Kidney tubule cell (primary cell): ENCODE measurements at places on chromosomes 6 and 20.
A peak's percentile ranks its signal among the peaks of the same experiment; 100 is the strongest.

- no peak for DNase-seq
Observed at GRCh38 chr20:48800177-48800576, 27.6 kb downstream of the PREX1 start.

DNA sequence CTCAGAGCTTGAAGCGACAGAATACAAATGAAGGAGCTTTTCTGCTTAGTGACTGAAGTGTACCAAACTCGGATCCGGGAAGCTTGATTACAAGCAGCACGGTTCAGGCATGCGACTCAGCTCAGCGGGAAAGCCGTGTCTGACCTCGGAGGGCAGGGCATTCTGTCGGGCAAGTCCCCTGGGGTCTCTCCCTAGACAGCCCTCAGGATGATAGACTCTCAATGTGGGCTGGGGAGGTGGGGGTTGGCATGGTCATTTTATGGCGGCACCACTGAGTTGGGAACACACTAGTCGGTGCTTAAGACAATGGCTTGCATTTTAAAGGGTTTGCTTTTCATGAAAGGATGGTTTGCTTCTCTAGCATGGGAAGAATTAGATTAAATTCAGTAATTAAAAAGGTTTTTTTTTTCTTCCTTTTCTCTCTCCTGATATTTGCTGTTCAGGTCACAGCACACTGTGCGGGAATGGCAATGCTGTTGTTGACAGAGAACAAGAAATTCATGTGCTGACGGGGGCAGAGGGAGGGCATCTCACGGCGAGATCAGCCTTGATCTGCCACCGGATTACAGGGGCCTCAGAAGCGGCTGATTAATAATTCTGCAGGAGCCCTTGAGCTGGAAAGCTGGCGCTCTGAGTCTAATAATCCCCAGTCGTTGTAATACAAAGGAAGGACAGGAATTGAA lies 80.7 kb upstream of the TRAF3IP2 start:
- no peak for DNase-seq

GRCh38 chr6:82072751-82073150 lies 174.8 kb downstream of the IBTK start:
- DNase-seq: peak; percentile 90

GRCh38 chr20:35820715-35821114 lies 48.9 kb downstream of the PHF20 start:
- peak; percentile 53 for DNase-seq

DNA sequence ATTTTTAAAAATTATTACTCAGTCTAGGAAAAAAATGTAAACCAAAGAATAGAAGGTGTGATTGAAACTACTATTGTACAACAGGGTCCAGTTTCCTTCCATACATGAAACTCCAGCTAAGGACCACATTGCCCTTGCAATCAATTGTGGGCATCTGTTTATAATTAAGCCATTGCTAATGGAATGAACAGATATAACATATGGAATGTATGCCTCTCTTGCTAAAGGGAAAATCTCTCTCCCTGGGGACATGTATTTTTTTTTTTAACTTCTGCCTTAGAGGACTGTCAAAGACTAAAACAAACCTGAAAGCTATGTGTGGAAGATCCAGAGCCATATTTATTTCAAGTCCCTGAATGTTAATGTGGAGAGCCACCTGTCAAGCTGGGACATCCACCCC lies 336.8 kb upstream of the MANEA start:
- DNase-seq: no peak

- no peak for DNase-seq
Observed at GRCh38 chr20:17967521-17968365, 851 bp downstream of the SNX5 start.

GRCh38 chr6:90111387-90111786 lies 185.3 kb downstream of the BACH2 start:
- no peak for DNase-seq

- no peak for DNase-seq
Observed at GRCh38 chr6:109672175-109672574, 18.8 kb downstream of the AK9 start.

DNA sequence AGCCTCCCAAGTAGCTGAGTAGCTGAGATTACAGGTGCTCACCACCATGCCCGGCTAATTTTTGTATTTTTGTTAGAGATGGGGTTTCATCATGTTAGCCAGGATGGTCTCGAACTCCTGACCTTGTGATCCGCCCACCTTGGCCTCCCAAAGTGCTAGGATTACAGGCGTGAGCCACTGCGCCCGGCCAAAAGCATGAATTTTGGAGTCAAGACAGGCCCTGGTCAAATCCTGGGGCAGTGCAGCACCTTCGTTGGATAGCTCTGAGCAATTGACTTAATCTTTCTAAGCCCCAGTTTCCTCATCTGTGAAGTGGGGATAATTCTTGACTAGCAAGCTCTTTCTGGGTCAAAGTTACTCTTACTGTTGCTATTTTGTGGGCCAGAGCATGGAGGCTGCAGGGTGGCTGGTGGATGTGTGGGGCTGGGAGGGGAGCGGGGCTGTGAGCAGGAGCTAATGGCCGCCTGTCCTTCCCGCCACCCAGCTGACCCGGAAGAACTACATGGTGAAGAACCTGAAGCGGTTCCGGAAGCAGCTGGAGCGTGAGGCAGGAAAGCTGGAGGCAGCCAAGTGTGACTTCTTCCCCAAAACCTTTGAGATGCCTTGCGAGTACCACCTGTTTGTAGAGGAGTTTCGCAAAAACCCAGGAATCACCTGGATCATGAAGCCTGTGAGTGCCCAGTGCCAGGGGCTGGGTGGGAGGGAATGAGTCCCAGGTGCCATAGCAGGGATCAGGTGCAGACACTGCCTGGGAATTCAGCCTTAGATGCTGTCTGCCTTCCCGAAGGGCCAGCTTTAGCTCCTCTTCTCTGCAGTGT lies 39.0 kb downstream of the TTLL9 start:
- no peak for DNase-seq

DNA sequence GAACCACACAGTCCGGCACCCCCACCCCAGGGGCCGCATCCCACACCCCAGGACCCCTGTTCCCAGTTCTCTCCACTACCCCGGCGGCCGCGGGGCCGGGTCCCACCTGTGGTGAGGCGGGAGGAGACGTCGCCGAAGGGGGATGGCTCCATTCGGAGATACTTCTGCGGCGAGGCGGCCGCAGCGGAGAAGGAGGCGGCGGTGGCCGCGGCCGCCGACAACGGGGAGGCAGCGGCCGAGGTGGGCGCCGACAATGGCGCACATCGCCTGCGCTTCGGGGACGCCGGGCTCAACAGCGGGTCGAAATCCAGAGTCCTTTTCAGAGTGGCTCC lies 723 bp downstream of the AKIRIN2 start:
- no peak for DNase-seq

- peak; percentile 96 for DNase-seq
Observed at GRCh38 chr6:129500958-129501739, 208.8 kb downstream of the ARHGAP18 start.

DNA sequence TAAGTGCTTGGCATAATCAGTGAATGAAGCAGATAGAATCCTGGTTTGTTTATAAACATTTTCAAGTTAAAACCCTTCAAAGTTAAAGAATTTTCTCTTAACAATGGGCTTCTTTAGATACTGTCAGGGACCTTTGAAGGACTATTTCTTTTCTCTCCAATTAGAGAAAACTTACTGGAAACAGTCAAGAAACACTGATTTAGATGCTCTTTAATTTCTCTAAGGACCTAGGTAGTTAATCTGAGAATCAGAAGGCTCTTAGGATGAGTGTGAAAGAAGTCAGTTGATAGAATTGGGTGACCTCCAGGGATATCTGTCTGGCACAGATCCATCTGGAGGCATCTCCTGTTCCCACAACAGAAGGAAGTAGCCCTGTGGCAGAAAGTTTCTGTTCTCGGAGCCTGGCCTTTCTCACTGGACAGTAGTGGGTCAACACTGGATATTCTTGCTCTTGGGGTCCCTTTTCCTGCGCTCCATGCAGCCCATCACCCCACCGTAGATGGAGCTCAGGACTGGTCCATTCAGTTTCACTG lies 22.5 kb downstream of the KIAA0408 start:
- DNase-seq: no peak

DNA sequence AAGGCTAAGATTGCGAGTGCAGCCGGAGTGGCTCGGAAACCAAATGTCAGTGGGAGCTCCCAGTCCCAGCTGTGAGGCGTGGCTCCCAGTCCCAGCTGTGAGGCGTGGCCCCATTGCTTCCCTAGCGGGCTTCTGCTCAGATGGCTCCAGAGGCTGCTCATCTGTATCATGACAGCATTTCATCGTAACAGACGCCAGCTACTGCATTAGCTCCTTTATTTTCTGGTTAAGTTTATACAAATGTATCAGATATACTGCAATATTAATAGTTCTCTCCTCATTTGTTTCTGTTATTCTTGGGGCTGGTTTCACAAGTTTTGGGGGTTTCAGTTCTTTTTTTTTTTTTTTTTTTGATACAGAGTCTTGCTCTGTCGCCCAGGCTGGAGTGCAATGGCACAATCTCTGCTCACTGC lies 34.7 kb upstream of the TBXT start:
- no peak for DNase-seq

- DNase-seq: no peak
Observed at GRCh38 chr6:150273457-150274309, 95.1 kb upstream of the IYD start.

DNA sequence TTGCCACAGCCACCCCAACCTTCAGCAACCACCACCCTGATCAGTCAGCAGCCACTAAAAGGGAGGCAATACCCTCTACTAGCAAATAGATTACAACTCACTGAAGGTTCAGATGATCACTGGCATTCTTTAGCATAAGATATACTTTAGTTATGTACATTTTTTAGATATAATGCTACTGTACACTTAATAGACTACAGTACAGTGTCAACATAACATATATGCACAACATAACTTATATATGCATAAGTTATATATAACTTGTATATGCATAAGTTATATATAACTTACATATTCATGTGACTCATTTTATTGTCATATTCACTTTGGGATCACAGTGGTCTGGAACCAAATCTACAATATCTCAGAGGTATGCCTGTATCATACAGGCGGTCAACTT lies 61.7 kb downstream of the GMDS start:
- no peak for DNase-seq

GRCh38 chr6:54802775-54803634 lies 43.6 kb upstream of the FAM83B start:
- DNase-seq: peak; percentile 63

DNA sequence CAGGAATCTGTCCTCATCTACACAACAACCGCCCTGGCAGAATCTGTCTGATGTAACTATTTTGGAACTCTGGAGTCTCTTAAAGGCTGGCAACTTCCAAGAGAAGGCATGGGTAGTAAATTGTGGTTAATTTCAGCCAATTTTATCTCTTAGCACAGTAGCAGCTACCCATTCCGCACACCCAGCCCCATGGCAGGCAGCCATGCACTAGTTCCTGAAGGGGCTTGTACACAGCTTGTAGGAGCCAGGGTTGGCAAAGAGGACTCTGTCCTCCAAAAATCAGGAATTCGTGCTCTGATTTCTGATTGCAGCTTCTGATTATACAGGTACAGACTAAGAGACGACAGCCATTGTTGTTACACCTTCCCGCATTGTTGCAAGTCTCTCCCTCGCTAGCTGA lies 155.9 kb downstream of the RNF144B start:
- no peak for DNase-seq

DNA sequence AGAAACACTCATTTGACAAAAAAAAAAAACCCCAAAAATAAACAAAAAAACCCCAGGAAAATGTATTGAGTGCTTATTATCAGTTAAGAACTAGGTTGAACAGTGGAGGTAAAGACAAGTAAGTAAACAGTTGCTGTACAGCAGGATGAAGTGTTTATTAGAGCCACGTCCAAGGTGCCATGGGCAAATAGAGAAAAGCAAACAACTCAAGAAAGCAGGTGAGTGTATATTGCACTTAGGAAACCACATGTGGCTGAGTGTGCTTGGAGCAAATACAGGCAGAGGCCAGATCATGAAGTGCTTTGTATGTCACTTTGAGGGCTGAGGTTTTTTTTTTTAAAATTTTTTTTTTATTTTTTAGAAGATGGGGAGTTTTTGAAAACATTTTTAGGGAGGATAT lies 98.3 kb downstream of the MACROD2 start:
- DNase-seq: no peak

- no peak for DNase-seq
Observed at GRCh38 chr6:163841733-163842132, 427.2 kb downstream of the QKI start.
